Mammary microvascular endothelial cell (primary cell): ENCODE measurements at places on chromosomes 12 and 14. TPM values are rescaled to one million over a fixed set of nuclear protein-coding genes. Genes with fewer than 3 reads are reported as not detected.

KLRG1 gene
- 0.40 and 1.1 TPM in 2 replicates for total RNA-seq

AMN gene
- total RNA-seq: not detected in 2 replicates

C12orf50 gene
- not detected in 2 replicates for total RNA-seq

KRT79 gene
- total RNA-seq: not detected in 2 replicates

XPOT gene
- 48.9 and 52.0 TPM in 2 replicates for total RNA-seq

CIROP gene
- total RNA-seq: not detected in 2 replicates

PTPRB gene
- total RNA-seq: 53.5 and 63.4 TPM in 2 replicates

CELA1 gene
- not detected in 2 replicates for total RNA-seq

SNRNP35 gene
- total RNA-seq: 14.8 and 18.7 TPM in 2 replicates

LRRIQ1 gene
- 0.05 and 0.47 TPM in 2 replicates for total RNA-seq

ENTPD5 gene
- total RNA-seq: 6.5 and 8.4 TPM in 2 replicates

MRPL52 gene
- 226 and 283 TPM in 2 replicates for total RNA-seq

REP15 gene
- 2.1 and 4.7 TPM in 2 replicates for total RNA-seq

GLS2 gene
- total RNA-seq: not detected in 2 replicates

ESR2 gene
- total RNA-seq: 0.27 and 0.69 TPM in 2 replicates

RTL1 gene
- not detected in 2 replicates for total RNA-seq

KRT74 gene
- total RNA-seq: not detected in 2 replicates

IGF1 gene
- total RNA-seq: 0.69 and 2.9 TPM in 2 replicates
